Activated CD4-positive, alpha-beta memory T cell treated with anti-CD3 and anti-CD28 coated beads, Interleukin-2, amount 10 ng/mL, durations not matched to agents 7 days and 5 days (primary cell): ENCODE measurements at places on chromosomes 1 and 21. TPM values are rescaled to one million over a fixed set of nuclear protein-coding genes. Genes with fewer than 3 reads are reported as not detected.

TAS1R1 gene
- not detected for total RNA-seq

WNT3A gene
- not detected for total RNA-seq

PADI2 gene
- total RNA-seq = not detected

- no peaks in the 10 kb centered on the region for H3K36me3 ChIP-seq
- no peak for DNase-seq
- no peak overlapping the region for H3K27ac ChIP-seq
- H3K4me1 ChIP-seq = peaks cover 48% of the 10 kb centered on the region
- H3K27me3 ChIP-seq = no peaks in the 10 kb centered on the region
Observed at GRCh38 chr1:27862671-27863537, 9.4 kb upstream of the THEMIS2 start.

DNA sequence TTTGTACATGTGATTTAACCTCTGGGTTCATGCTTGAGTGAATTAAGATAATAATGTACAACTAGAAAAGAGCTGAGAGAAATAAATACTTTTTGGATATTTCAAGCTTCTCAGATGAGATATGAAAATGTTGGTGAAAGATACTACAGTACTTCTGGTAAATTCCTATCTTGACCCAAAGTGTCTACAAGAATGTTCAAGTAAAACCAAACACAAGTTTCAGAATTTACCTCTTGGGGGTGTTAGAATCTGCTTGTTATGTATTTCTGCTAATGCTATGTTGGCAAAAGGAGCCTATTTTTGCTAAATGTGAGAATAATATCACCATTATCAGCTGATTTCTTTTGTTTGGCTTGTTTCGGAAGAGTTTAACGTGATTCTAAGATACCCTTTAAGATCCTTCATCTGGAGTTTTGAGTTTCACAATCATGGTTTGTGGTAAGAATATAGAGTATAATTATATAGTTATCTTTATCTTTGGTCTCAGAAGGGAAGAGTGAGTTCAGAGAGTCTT lies 388.5 kb downstream of the LMO4 start:
- no peaks in the 10 kb centered on the region for H3K36me3 ChIP-seq
- H3K4me3 ChIP-seq = no peak overlapping the region
- H3K4me1 ChIP-seq = no peaks in the 10 kb centered on the region
- no peaks in the 10 kb centered on the region for H3K27me3 ChIP-seq
- H3K27ac ChIP-seq = no peak overlapping the region

GRCh38 chr1:167795810-167796740 lies 74.3 kb downstream of the MPZL1 start:
- no peaks in the 10 kb centered on the region for H3K27me3 ChIP-seq
- no peak for DNase-seq
- H3K36me3 ChIP-seq = no peaks in the 10 kb centered on the region
- peaks cover 10% of the 10 kb centered on the region for H3K4me1 ChIP-seq
- H3K27ac ChIP-seq = no peak overlapping the region
- H3K4me3 ChIP-seq = no peak overlapping the region

GRCh38 chr1:224726441-224727182 lies 110.5 kb downstream of the CNIH3 start:
- H3K4me3 ChIP-seq = no peak overlapping the region
- H3K27me3 ChIP-seq = peaks cover 3% of the 10 kb centered on the region
- H3K36me3 ChIP-seq = no peaks in the 10 kb centered on the region

DNA sequence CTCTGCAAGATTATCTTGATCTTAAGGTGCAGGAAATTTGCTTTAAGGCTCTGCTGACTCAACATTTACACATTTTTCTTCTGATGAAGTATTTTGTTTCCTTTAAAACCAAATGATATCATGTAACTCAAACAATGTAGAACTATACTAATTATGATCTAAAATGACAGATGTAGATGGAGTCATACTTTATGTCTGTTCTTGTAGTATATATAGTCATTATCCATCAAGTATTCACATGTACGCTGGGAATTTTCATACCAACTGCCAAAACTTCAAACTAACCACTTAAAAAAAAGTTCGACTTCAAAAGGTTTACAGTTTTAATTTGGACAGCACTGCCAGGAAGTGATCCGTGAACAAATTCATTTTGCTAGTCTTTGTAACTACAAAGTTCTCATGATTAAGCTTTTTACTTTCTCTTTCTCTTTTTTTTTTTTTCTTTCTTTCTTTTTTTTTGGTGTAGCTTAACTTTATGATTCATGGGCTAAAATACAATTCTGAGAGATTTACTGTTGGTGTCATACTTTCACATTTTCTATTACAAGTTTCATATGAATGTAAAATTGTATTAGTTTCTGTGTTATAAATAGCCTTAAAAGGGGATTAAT lies 509.0 kb upstream of the CXADR start:
- DNase-seq = no peak
- H3K36me3 ChIP-seq = no peaks in the 10 kb centered on the region
- H3K27ac ChIP-seq = no peak overlapping the region
- H3K4me1 ChIP-seq = no peaks in the 10 kb centered on the region
- H3K27me3 ChIP-seq = no peaks in the 10 kb centered on the region
